Muscle of leg (tissue), 16 donors: ENCODE measurements at places on chromosomes 4 and X. TPM values are rescaled to one million over a fixed set of nuclear protein-coding genes. Genes with fewer than 3 reads are reported as not detected.

- no peak for DNase-seq
Measured at GRCh38 chr4:150348079-150348478, 233.9 kb upstream of the MAB21L2 start.

GRCh38 chr4:149719357-149719756 is 96.3 kb downstream of the IQCM start:
- no peak for DNase-seq

Gene HNRNPH2
- 40.8 TPM for total RNA-seq

GRCh38 chr4:180285796-180286195 is 1957.4 kb upstream of the TENM3 start:
- DNase-seq: no peak

GRCh38 chr4:33746979-33747378 is 2497.3 kb downstream of the ARAP2 start:
- no peak for DNase-seq

DNA sequence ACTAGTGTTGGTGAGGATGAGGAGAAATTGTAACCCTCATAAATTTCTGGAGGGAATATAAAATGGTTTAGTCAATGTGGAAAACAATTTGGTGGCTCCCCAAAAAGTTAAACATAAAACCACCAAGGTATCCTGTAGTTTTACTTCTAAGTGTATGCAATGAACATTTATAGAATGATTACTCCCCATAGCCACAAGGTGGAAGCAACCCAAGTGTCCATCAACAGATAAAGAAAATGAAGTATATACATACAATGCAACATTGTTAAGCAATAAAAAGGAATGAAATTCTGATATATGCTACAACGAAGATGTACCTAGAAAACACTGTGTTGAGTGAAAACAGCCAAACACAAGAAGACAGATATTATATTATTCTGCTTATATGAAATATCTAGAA is 569.1 kb upstream of the GRID2 start:
- no peak for DNase-seq
